Stimulated activated naive CD4-positive, alpha-beta T cell treated with Interleukin-2 at 50 U/mL for 16 hours (primary cell): ENCODE measurements at places on chromosomes 1 and 21.

- DNase-seq = no peak
Measured at GRCh38 chr1:107865627-107866026, 99.4 kb downstream of the VAV3 start.

GRCh38 chr1:75937034-75937433 is 4.8 kb upstream of the ASB17 start:
- DNase-seq = no peak

- no peak for DNase-seq
Measured at GRCh38 chr21:35509001-35509704, 460.1 kb upstream of the RUNX1 start.

GRCh38 chr1:210689826-210690225 is 361.1 kb downstream of the HHAT start:
- DNase-seq = no peak

DNA sequence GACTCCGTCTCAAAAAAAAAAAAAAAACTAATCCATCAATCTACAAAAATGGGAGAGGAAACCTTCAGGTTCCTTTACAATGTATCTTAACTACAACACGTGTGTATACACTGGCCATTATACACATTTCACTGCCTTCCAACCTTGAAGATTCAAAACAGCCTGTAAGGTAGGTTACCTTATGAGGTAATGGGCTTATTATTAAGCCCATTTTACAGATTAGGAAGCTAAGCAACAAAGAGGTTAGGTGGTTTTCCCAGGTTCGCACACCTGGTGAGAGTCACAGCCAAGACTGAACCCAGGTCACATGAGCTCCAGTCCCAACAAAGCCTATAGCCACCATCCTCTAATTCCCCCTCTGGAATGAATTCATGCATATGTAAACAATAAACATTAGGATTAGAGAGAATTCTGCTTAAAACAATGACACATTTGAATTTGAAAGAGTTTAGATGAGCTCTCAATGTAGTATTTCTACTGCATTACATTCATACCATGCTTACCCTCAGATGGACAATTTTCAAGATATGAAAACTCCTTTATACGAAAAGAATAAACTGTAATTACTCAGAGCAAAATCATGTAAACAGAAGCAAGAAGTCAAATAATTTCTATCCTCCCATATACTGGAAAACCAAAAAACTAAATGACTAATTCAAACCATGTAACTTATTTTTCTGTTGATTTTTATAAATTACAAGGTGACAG is 54.8 kb downstream of the EIF4G3 start:
- no peak for DNase-seq

GRCh38 chr1:58574816-58575215 is 2.2 kb downstream of the TACSTD2 start:
- no peak for DNase-seq

DNA sequence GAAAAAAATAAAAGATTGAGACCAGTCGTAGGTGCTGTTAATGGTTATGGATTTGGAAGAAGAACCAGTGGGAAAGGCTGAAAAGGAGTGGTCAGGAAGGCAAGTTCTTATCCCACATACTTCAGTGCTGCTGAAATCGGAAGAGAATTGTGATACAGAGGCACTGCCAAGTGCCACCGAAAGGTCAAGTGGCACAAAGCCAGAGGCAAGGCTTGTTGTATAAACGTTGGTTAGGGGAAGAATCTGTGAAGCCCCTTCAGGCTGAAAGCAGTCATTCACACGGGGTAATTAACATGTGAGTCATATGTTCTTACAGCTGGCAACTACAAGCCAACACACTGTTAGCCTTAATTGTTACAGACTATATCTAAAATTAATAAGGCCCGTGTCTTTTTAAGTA is 48.8 kb downstream of the ZBTB40 start:
- DNase-seq = no peak

DNA sequence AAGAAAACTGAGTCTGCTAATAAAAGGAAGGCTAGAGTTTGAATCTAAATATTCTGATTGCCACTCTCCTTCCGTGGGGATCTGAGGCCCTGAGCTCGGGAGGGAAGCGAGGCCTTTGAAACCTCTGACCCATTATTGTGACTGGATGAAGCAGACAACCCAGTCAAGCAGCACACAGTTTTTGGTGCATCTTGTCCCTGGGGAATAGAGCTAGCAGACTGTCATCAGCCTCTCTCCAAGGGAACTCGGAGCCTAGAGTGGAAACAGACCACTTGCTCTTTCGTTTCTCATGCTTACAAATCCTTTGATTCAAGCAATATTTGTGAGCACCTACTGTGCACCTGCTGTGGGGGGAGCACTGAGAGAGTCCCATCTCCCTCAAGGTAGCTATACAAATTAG is 133.2 kb upstream of the KLHDC7A start:
- no peak for DNase-seq

DNA sequence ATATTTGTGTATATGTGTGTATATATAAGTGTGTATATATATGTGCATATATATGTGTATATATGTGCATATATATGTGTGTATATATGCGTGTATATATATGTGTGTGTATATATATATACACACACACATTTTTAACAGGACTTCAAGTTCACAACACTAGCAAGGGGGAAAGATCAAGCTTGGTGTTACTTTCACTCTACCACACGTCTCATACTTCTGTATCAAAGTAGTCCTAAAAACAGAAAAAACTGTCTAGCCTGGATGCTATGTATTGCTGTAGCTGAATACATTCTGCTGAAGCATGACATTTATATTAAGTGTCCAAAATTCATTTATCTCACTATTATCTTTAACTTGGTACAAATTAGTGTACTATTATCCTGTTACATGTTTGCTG is 17.9 kb upstream of the ATP6V1G3 start:
- no peak for DNase-seq

DNA sequence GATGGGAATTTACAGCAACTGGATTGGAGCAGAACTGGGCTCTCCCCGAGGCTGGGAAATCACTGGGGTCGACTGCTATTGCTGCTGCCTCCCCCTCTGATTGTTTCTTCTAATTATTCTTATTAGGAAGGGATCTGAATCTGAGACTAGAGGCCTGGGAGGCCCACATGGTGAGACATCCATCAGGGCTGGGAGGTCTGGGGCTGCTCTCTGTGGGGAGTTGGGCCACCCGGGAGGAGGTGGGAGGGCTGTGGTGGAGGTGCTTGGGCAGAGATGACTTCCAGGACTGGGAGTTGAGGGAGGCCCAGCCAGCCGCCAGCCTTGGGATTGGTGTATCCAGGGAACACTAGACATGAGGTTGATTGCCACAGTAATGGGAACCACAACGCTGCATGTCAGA is 247.9 kb downstream of the GRIK3 start:
- no peak for DNase-seq

GRCh38 chr21:16473988-16474387 is 744.2 kb downstream of the USP25 start:
- DNase-seq = no peak

- no peak for DNase-seq
Measured at GRCh38 chr1:10188133-10188650, 22.2 kb upstream of the KIF1B start.

GRCh38 chr1:63976006-63976405 is 202.2 kb downstream of the ROR1 start:
- no peak for DNase-seq

DNA sequence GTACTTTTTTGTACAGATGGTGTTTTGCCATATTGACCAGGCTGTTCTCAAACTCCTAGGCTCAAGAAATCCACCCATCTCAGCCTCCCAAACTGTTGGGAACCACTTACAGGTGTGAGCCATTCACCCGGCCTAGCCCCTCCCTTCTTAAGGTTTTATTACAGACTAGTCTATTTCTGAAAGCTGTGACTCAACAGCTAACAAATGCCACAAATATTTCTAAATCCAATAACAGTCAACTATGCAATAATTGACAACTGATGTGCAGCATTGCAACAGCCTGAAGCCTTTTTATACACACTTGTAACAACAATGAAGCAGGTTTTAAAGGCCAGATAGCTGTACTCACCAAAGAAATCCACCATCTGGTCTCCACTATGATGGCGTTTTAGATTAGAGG is 51.4 kb downstream of the GRIK1 start:
- no peak for DNase-seq

DNA sequence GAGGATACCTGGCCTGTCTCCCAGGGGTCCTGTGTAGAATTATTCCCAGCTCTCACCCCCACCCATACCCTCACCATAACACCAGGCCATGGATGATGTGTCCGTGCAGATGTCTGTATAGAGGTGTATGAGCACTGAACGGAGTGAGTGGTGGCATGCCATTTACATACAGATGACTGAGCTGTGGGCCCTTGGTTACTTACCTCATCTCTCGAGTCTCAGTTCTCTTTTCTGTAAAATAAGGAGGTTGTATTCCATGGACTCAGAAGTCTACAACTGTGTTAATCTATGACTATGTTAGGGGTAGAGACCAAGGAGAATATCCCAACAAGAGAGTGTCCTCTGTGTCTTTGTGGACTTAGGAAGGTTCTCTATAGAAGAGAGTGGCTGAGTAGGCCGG is 65.6 kb upstream of the CD1D start:
- no peak for DNase-seq

DNA sequence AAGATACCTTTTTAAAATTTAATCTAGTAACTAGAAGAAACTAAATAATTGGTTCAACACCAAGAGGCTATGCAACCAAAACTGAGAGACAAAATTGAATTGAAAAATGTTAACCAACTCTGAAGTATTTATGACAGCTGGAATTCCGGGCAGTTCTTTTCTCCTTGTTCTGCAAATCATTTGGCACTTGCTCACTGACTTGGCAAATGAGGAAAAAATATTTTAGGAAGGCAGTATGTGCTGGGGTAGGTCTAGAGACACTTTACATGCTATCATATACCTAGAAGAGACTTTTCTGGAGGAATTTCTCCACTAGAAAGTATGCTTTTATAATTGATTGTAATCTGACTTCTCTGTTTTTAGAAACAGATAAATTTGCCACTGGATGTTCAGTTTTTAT is 22.1 kb upstream of the SH3D21 start:
- DNase-seq = no peak

GRCh38 chr1:152440635-152441471 is 26.8 kb upstream of the CRNN start:
- peak; percentile 64 for DNase-seq

GRCh38 chr21:45470087-45470515 is 65.1 kb downstream of the COL18A1 start:
- DNase-seq = no peak

DNA sequence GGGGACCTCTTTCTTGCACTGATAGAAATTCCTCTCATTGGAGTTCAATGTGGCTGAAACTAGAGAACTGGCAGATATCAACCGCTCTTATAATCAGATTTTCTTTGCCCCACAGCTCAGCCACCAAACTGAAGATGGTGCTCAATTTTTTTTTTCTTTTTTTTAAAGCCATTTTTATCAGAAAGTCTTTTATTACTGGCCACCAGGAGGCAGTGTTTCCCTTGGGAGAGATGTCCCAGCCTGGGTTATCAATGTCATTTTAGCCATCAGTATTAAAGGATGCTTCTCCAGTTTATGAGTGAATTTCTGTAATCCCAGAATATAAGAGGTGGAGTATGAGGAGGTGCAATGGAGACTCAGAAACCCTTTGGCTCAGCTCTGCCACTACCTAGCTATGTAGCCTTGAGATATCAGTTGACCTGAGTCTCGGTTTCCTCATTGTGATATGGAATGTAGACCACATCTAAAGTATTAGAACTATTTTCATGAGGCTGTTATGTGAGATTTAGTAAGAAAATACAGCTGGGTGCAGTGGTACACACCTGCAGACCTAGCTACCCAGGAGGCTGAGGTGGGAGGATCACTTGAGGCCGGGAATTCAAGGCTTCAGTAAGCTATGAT is 27.6 kb downstream of the CD244 start:
- DNase-seq = no peak

DNA sequence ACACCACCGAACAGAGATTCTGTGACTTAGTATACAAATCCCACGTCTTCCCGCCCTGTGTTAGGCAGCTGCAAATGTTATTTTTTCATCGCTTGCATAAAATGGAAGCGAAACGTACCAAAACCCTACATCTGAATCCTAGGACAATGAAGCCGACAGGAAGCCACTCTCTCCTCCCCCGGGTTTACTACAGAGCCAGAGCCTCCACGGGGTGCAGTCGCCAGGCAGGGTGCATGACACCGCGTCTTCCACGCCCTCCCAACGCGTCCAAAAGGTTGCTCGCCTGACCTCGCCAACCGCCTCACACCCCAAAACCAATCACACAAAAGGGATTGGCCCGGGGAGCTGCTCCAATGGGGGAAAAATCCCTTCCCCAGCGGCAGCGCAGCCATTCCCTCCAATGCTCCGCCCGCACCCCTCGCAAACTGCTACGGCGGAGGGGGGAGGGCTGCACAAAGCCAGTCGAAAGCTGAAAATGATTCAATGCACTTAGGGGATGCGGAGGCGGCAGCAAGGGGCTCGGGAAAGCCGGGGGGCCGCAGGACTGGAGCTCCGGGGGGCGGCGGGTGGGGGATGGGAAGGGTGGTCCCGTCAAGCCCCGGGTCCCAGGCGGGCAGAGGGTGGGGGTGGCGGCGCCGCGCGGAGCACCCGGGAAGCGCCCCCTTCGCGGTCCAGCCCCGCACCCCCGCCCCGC is 701 bp downstream of the CEP170 start:
- DNase-seq = peak; percentile 68

DNA sequence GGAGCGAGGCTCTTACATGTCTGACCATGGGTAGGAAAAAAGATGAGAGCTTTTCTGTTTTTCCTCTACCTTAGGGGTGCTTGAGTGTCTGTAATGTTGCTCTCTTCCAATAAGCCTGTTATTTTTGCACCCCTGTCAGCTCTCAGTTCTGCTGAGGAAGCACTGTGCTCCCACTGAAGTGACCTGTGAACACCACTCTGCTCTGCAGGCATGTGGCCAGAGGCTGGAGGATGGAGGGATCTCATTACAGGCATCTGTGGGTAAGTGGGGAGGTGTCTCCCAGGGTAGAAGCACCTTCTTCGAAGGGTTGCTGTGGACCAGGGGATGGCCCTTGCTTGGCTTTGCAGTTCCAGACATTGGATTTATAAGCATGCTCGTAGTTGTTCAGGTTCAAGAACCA is 56.8 kb upstream of the RBM15 start:
- no peak for DNase-seq

GRCh38 chr1:169025412-169025811 is 81.1 kb upstream of the ATP1B1 start:
- DNase-seq = no peak

DNA sequence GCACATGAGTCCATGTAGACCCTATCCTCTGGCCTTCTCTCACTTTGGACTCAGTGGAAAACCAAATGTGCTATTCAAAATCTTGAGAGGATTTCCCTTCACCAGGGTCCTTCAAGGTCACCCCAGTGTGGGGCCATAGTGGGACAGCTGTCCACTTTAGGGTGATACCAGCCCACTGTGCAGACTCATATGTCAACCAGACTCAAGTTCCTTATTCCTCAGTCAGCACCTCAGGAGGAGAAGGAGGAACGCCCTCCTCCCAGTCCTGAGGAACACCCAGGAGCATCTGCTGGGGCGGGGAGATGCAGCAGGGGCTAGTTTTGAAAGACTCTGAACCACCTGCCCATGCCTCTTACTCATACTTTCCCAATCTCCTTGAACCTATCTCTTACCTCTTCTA is 340.9 kb downstream of the MATN1 start:
- DNase-seq = no peak

GRCh38 chr1:179951383-179952144 is 3.0 kb upstream of the CEP350 start:
- DNase-seq = no peak
